HFF-Myc (cell line): ENCODE measurements at places on chromosomes 5 and 9.

- no peak for DNase-seq
Observed at GRCh38 chr9:132487351-132487791, 77.4 kb downstream of the CFAP77 start.

- DNase-seq = no peak
Observed at GRCh38 chr5:174596429-174596828, 128.0 kb upstream of the MSX2 start.

GRCh38 chr5:51383131-51384121 lies at the start of gene ISL1:
Gene ISL1 (plus strand): TSS chr5:51383448. CDS start chr5:51383672, 224 bp downstream.
- peak; percentile 84 for DNase-seq

GRCh38 chr9:134433101-134433500 lies 106.8 kb downstream of the RXRA start:
- DNase-seq = no peak

DNA sequence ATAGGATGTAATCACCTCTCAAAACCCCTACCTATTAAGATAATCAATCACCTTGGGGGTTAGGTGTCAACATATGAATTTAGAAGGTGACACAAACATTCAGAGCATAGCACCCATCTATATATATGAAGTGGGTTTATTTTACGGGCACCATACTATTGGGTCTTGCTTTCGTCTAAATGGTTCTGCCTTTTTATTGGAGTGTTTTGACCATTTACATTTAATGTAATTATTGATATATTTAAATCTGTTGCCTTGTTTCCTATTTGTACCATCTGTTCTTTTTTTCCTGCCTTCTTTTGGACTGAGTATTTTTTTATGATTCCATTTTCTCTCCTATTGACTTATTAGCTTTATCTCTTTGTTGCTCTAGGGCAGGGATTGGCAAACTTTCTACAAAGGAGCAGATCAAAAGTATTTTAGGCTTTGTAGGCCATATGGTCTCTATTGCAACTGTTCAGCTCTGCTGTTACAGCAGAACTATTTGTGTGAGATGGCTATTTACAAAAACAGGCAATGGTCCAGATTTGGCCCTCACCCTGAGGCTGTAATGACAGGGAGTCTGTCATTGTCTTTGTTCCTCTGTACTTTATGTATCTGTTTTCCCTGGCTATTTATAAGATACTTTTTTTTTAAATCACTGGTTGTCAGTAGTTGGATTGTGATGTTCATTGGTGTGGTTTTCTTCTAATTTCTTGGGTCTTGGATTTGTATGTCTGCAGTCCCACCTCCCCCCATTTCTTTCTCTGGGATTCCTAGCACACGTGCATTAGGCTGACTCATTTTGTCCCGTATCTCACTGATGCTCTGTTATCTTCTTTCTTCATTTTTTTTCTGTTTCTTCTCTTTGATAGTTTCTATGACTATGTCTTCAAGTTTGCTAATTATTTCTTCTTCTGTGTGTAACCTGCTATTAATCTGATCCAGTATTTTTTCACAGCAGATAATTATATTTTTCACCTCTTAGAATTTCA lies 127.1 kb downstream of the DAB2IP start:
- DNase-seq = no peak
